Anterior cingulate cortex (tissue), 58 donors: ENCODE measurements at places on chromosomes 5 and 9.

DNA sequence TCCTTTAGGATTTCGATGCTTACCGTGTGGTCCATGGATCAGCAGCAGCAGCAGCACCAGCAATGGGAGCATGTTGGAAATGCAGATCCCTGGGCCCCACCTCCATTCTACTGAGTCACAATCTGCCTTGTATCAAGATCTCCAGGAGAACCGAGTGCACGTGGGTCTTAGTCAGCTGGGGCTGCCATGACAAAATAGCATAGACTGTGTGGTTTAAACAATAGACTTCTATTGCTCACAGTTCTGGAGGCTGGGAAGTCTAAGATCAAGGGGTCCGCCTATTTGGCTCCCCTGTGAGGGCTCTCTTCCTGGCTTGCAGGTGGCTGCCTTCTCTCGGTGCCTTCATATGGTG is 1.3 kb upstream of the PROP1 start:
- no peak for DNase-seq

DNA sequence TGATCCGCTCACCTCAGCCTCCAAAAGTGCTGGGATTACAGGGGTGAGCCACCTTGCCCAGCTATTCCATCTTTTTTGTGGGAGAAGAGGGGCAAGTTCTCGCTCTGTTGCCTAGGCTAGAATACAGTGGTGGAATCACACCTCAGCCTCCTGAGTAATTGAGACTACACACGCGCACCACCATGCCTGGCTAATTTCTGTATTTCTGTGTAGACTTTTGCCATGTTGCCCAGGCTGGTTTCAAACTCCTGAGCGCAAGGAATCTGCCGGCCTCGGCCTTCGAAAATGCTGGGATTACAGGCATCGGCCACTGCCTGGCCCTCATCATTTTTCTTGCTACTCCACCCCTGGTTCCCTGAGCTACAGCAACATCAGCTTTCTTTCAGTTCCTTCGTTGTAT is 2.8 kb upstream of the NOL6 start:
- DNase-seq: no peak

DNA sequence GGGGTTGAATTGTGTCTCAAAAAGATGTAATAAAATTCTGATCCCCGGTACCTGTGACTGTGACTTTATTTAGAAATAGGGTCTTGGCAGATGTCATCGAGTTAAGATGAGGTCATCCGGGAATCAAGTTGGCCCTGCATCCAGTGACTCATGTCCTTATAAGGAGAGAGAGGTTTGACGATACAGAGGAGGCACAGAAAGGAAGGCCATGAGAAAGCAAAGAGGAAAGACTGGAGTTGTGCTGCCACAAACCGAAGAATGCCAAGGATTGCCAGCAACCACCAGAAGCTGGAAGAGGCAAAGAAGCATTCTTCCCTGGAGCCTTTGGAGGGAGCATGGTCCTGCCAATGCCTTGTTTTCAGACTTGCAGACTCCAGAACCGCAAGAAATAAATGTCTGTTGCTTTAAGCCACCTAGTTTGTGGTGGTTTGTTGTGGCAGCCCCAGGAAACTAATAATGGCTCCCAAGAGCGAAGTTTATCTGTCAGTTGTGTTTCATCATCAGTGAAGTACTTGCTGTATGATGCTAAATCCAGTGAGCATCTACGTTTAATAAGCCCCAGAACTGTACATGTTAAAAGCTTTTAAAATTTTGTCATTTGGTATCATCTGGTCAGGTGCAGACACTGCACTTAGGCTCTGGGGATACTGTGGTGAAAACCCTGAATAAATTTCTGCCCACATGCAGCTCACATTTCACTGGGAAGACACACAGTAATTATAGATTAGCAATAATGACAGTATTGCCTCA is 114.8 kb downstream of the TLE4 start:
- DNase-seq: no peak

- DNase-seq: no peak
Measured at GRCh38 chr9:121598167-121598964, 53.1 kb upstream of the DAB2IP start.

DNA sequence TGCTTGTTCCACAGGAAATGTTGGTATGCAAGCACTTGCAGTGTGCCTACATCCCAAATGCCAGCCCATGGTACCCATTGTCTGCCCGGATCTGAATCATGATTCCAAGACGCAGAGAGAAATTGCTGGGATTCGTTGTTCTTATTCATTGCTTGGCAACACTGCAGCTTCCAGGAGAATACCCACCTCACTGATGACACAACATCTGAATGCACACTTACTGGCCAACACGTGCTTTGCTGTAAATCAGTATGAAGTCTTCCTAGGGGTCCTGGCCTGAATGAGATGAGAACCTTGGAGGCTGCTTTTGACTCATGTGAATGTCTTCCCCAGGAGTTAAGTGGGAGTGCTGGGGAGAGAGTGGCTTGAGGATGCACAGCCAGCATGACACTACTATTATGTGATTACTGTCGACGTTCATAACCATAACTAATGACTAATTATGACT is 11.6 kb downstream of the SRD5A1 start:
- no peak for DNase-seq

- DNase-seq: no peak
Measured at GRCh38 chr5:150064681-150065220, 21.6 kb downstream of the CSF1R start.

DNA sequence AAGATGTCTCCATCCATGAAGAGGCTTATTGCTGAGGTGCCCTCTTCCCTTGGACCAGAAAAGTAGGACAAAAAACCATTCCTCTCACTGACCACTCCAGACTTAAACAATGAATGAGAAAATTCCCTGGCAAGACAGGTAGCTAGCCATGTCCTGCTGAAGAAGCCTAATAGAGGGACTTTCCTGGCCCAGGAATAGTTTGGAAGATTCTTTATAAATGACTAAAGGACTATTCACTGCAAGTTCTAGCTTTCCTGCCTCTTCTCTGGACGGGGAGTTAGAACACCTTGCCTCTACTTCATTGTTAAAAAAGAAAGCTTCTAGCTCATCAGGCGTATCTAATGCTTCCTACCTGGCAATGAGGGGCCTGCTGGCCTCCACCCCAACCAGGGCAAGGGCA is 153.6 kb downstream of the NR3C1 start:
- no peak for DNase-seq

DNA sequence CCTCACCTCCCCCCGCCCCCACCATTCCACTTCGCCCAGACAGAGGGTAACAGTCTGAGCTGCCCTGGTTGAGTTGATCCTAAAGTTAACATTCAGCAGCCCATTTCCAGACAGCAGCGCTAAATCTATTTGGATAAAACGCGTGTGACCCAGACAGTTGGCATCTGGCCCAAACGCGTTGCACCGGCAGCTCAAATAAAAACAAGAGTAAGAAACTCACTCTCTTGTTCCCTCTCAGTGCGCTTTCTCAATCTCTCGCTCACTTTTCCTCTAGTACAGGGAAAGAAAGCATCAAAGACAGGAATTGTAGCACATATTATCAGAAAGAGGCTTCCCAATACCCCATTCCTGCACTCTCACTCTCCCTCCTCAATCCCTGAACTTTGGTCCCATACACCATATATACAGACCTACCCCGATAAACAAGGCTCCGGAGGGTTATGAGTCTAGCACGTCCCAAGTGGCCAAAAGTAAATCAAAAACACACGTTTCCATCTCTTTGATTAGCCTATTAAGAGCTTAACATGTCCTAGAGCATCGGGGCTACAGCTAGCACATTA is 1.3 kb downstream of the ADAMTS6 start:
- DNase-seq: no peak

- DNase-seq: no peak
Measured at GRCh38 chr5:124721229-124721735, 25.2 kb downstream of the ZNF608 start.

DNA sequence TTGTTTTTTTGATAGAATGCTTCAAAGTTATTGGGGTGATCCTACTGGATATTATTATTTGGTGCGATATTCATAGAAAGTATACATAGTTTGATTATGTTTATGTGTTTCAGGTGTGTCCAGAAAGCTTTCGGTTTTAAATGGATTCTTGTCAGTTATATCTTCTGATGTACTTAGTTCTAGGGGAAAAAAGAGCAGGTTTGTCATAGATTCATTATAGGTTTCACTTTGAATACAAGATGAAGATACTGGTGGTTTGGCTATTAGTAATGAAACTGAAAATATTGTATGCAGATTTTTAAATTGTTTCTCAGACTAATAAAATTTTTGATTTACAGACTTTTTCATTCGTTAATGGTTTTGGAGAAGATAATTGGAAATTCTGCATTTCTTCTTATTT is 98.9 kb downstream of the MAN2A1 start:
- no peak for DNase-seq

GRCh38 chr5:116076496-116076895 is 8.3 kb upstream of the COMMD10 start:
- no peak for DNase-seq

DNA sequence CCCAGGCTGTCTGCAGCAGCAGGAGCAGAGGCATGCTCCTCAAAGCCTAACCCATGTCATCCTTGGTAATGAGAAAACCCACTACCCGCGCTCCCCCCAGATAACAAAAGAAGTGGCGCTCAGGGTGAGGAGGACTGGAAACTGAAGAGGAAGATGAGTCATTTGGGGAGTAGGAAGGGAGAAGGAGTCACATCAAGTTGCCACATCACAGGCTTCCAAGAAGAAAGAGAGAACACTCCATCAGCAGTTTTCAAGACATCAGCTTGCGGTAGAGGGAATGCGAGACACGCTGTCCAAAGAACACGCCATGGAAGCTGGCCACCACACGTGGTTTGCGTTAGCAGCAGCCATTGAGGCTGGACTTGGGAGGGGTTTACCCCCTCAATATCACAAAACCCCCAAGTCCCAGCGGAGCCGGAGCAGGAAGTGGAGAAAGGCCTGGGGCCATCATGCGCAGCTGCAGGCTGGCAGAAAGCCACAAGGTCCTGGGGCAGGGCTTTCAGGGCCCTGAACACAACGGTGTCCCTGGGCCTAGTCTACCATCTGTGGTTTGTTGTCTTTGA is 41.5 kb downstream of the SH3PXD2B start:
- DNase-seq: no peak

DNA sequence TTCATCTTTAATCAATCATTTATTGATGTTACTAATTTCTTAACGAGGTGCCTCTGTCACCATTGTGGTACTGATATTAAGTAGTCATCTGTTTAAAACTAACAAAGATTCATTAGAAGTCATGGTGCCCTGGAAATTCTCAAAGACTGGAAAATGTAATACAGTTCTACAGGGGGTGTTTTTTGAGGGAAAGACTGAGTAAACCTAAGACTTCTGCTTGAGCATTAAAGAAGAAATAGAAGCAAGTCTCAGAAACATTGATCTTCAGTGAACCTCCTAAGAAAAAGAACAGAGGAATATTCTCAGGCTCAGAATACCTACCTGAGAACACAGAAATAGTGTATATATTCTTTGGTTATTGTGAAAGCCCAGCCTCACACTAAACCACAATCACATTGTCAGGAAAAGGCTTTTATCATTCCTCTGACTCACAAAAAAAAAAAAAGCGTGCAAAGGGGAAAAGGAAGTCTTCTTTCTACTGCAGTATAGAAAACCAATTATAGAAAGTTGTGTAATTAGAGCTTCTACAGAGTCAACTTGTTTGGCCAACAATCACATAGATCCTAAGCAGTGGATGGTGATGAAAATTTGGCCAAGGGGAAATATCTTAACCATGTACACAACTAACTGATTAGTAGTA is 60.8 kb downstream of the HINT1 start:
- no peak for DNase-seq

GRCh38 chr9:13614060-13614459 is 334.6 kb upstream of the MPDZ start:
- DNase-seq: no peak

DNA sequence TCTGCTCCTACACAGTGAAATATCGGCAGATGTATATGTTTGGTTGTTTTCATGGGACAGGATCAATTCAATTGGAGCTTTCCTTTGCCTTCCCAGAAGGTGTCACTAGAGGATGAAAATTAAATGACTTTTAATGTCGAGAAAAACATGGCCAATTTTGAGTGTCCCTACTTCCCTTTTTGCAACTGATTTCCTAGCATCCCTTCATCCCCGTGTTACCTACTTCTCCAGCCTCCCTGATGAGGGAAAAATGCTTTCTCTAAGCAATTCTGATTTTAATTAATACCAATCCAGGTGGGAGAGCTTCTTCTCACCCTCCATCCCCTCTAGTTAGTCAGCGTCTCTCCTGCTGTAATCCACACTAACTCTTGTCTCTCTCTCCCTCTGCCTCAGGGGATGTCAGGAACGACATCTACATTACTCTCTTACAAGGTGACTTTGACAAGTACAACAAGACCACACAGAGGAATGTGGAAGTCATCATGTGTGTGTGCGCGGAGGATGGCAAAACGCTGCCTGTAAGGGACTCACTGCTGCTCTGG is 64.9 kb downstream of the DOCK2 start:
- no peak for DNase-seq

GRCh38 chr9:29144476-29144875 is 1571.2 kb upstream of the C9orf72 start:
- no peak for DNase-seq

GRCh38 chr9:6714176-6714575 is 43.6 kb upstream of the KDM4C start:
- no peak for DNase-seq

DNA sequence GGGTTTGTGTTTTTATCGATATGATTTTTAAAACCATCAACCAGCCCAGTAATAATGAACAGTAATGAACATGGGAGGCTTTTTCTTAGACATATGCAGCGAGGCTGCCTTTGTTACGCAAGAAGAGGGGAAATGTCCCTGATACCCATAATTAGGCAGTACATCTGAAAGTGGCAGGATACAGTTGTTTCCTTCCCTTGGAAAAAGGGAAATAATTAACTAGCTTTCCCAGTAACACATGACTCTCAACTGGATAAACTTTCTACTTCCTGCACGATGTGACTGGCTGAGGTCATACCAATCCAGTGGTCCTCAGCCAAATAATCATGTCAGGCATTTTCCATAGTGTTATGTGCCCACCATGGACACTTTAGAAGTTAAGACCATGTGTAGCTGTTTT is 431.6 kb upstream of the C9orf72 start:
- no peak for DNase-seq

GRCh38 chr9:111940697-111941096 is 44.1 kb downstream of the UGCG start:
- DNase-seq: no peak

DNA sequence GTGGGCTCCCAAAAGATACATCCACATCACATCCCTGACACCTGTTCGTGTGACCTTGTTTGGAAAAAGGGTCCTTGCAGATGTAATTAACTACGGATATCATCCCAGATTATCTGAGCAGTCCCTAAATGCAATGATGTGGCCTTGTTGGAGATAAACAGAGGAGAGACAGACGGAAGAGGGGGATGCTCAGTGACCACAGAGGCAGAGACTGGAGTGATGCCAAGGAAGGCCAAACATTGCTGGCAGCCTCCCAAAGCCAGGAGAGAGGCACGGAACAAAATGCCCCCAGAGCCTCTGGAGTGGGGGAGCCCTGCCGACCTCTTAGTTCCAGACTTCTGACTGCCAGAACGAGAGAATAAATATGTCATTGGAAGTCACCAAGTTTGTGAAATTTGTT is 15.0 kb upstream of the VAV2 start:
- DNase-seq: no peak
